ENCODE measurements at places on chromosomes 6 and 20.

DNA sequence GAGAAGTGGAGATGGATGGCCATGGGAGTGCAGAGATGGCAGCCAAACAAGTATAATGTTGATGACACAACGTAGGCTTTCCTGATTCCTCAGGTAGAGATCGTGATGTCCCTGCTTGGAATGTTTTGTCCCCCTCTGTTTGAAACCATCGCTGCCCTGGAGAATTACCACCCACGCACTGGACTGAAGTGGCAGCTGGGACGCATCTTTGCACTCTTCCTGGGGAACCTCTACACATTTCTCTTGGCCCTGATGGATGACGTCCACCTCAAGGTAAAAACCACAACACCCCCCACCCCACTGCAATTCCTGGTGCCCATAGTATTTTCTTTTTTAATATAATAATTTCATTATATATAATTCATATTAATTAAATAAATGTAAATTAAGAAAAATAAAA lies 42.1 kb upstream of the NOP56 start:
- no peak for DNase-seq

DNA sequence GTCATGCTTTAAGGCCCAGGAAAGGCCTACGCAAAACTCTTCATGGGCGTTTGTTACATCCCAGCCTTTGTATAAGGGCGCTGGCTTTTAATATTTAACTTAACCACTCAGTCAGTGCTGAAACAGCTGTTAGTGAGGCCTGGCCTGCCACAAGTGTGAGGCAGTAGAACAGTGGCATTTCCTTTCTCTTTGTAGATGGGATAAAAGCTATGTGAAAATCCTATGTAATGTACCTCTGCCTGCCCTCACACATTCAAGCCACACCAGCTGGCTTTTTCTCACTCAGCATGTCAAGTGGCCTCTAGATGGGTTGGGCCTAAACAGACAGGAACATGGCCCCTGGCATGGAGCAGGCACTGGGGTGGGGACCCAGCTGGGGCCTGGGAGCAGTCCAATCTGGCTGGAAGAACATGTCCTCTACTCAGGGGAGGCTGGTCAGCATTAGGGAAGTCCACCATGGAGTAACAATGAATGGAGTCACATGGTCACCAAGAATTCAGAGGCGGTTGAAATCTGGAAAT lies 20.7 kb downstream of the CGA start:
- DNase-seq = no peak

DNA sequence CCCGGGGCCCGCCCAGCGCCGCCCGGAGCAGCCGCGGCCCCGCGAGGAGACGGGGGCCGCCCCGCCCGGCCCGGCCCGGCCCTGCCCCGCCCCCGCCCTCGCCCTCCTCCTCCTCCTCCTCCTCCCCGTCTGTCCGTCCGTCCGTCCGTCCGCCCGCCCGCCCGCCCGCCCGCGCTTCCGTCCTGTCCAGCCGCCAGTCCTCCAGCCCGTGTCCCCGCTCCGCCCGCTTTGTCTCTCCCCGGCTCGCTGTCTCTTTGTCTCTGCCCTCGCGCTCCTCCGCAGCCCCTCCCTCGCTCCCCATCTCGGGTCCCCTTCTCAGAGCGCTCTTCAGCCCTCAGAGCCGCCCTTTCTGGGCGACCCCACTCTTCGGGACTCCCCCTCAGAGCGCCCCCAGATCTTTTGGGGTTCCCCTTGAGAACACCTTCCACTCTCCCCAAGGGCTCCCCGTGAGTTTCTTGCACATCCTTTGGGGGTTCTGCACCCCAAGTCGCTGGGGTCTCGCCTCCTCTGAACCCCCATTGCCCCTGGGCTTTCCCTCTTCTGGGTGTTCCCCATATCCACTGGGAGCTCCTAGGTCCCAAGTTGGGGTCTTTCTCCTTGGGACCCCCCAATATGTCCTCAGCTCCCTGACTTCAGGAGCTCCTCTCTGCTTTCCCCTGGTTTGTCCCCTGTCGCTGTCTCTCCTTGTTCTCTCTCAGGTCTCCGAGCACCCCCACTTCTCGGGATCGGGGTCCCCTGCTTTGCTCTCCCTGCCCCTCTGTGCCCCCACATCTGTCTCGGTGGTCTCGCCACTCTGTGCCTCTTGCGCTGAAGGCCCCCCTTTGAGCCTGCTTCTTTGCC lies 79.5 kb upstream of the MYL9 start:
- no peak for DNase-seq

GRCh38 chr6:64252256-64252655 lies 616.7 kb downstream of the PHF3 start:
- DNase-seq = no peak

GRCh38 chr6:156185113-156185512 lies 592.1 kb upstream of the ARID1B start:
- DNase-seq = no peak

- DNase-seq = no peak
Observed at GRCh38 chr20:40265825-40266533, 423.1 kb downstream of the MAFB start.
